ENCODE measurements at places on chromosomes 5 and 9.

DNA sequence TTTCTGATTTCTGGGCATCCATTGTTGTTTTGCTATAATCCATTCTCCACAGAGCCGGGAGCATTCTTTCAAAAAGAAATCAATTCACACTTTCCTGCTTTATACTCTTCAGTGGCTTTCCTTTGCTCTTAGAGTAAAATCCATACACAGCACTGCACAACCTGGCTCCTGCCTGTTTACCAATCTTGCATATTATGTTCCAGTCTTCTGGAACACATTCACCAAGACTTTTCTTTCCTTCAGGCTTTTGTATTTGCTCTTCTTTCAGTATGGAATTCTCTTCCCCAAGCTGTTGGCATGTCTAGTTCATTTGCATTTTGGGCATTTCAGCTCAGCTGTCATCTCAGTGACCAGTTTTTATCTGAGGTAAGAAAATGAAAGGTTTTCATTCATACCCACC is 6.3 kb downstream of the RFESD start:
- ATAC-seq = no peak

DNA sequence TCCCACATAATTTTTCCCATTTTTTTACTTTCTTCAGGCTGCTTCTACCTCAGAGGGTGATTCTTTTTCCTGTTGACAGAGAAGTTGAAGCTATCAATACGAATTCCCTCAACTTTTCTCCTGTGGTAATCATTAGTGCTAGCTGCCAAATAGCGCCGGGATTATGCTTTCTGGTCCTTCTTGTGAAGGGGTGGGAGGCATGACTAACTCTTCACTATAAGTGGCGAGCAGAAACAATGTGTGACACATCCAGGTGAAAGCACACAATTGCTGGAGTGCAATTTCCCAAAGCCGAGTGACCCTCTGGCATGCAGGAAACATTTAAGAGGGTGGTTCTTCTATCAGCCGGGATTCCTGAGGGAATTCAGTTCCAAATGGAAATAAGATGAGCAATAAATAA is 56.0 kb downstream of the TRPC7 start:
- ATAC-seq = no peak

GRCh38 chr5:170614720-170615119 is 110.9 kb downstream of the KCNIP1 start:
- no peak for ATAC-seq

- ATAC-seq = no peak
These were observed 105.6 kb upstream of the ELL2 start for GRCh38 chr5:96067251-96067650.

DNA sequence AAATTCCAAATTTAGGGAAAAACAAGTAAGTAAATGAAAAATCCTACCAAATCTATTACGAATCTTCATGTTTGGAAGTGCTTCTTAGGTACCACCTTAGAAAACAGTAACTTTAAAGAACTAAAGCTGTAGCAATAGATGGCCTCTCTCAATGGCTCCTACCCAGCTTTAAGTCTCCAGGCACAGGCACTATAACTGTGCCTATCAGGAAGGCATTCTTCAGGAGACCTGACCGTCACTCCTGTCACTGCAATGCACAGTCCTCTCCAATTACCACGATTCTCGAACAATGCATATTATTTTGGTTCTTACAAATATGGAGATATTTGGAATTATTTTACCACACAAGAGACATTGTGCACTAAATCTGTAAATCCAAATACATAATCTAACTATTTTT is 12.9 kb downstream of the NFIB start:
- ATAC-seq = no peak

DNA sequence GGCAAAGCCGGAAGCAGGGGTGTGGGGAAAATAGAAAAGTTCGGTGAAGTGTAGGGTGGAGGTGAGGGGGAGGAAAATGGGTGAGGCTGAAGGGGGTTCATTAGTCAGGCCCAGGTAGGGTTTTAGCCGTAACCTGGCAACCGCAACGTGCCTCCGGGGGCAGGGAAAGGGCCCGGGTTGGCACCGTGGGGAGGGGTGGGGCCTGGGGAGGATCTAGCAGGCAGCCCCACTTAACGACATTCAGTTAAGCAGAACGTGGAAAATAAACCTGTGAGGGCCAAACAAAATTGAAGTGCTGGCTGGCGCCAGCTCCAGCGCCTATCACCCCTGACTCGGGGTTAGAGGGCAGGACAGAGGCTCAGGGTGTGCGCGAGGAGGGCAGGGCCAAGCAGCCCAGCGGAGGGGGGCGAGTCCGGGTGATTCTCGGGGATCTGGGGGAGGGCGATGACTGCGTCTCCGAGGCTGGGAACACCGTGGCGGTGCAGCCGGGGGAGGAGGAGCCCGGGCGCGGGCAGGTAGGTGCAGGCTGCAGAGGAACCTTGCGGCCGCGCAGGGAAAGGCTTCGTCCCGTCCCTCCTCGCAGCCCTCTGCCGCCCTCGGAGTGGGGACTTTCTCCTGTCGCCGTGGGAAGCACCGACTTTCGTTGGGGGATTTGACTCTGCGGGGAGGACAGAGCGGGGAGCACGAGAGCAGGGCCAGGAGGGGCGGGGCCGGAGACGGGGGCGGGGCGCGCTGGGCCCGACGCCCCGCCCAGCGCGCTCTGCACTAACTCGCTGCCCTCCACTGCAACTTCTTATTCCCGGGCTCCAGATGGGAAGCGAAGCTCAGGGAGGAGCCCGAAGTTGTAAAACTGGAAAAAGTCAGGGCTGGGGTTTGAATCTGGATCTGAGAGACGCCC is 5.1 kb downstream of the RGS14 start:
- ATAC-seq = peak; percentile 75

DNA sequence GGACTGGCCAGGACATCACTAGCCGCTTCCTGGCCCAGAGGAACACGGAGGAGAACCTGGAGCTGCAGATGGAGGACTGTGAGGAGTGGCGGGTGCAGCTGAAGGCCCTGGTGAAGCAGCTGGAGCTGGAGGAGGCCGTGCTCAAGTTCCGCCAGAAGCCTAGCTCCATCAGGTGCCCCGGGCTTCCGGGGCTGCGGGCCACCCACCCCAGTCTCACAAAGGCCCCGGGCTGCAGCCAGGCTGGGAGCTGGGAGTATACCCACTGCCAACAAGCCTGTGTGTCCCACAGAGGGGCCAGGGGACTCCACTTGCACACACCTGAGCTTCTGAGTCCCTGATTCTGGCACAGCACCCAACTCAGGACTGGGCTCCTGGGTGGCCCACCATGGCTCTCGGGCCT is 1.7 kb upstream of the RABL6 start:
- ATAC-seq = no peak

DNA sequence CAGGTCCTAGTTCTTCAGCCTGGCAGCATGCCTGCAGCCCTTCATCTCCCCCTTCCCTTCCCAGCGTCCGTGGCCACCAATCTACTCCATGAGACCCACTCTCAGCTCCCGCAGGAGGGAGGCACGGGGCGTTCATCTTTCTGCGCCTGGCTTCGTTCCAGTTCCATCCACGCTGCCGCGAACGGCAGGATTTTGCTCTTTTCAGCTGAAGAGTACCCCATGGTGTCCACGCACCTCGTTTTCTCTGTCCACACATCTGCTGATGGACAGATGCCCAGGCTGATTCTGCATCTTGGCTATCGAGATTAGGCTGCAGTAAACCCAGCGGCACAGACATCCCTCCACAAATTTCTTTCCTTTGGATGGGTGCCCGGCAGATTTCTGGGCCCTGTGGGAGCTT is 30.5 kb upstream of the NKD2 start:
- ATAC-seq = no peak

GRCh38 chr9:18331310-18331684 is 142.7 kb upstream of the ADAMTSL1 start:
- no peak for ATAC-seq

- no peak for ATAC-seq
These were observed 41.1 kb downstream of the PCSK1 start for GRCh38 chr5:96391921-96392320.

DNA sequence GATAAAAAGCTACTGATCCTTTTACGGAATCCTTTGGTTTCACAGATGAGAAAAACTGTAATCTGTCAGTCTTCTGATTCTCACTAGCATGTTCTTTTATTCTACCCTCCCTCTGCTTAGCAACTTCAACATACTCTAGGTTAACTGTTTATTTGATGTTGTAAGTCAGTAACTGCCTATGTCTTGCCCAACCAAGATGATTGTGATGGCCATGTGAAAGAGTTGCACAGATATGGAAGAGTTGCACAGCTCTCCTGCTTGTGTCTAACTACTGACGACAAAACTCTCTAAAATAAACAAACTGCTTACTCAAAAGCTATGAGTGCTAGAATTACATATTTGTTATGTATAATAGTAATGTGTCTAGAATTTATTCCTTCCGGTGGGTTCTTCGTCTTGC is 227.3 kb upstream of the DAB2 start:
- no peak for ATAC-seq

DNA sequence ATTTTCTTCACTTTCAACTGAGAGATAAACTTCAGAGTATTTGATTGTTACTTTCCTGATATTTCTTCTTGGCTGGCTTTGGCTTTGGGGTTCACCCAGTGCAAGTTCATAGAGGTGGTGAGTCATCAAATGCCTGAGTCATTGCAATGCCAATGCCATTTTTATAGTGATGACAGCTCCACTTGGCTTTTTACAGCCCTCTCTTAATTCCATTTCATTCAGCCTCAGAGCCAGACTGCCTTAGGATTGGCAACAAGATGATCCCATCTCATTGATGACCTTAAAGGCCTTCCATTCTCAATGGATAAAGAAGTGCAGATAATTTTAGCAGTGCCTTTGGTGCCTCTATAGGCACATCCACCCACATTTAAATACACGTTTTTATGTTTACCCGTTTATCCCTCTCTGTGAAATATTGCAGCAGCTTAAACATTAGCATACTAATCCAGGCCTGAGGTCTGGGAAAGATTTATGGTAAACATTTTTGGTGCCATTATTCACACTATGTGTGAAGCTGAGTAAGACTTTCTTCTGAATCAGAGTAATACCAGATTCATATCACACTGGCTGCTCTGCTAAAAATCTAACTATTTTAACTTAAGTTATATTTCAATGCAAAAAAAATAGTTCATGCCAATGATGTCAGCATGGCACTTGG is 88.9 kb upstream of the TYRP1 start:
- no peak for ATAC-seq
